Kasumi-1 (cell line): ENCODE measurements at places on chromosomes 4 and X.
A peak's percentile ranks its signal among the peaks of the same experiment; 100 is the strongest.

DNA sequence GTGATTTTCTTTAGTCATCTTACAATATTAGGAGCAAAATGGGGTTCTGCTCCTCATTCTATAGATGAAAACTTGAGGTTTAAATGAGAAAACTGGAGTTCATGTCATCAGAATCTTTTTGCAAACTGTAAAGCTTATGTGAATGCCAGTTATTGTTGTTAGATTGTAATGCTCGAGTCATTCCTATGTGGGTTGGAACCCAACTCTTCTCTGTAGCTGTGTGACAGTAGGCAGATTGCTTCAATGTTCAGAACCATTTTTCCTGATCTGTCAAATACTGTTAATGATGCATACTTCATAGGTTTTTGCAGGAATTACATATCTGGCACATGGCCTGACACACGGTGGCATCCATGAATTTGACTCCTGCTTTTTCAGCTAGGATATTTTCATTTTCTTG lies 178.9 kb downstream of the RAPGEF2 start:
- no peak for DNase-seq

- DNase-seq, result peak; percentile 53
These were observed 89.6 kb upstream of the MAD2L1 start for GRCh38 chr4:120156120-120156718.

- no peak for DNase-seq
These were observed 11.3 kb upstream of the DOCK11 start for GRCh38 chrX:118484216-118484903.

- no peak for DNase-seq
These were observed 31.4 kb downstream of the EVC start for GRCh38 chr4:5742388-5742787.

DNA sequence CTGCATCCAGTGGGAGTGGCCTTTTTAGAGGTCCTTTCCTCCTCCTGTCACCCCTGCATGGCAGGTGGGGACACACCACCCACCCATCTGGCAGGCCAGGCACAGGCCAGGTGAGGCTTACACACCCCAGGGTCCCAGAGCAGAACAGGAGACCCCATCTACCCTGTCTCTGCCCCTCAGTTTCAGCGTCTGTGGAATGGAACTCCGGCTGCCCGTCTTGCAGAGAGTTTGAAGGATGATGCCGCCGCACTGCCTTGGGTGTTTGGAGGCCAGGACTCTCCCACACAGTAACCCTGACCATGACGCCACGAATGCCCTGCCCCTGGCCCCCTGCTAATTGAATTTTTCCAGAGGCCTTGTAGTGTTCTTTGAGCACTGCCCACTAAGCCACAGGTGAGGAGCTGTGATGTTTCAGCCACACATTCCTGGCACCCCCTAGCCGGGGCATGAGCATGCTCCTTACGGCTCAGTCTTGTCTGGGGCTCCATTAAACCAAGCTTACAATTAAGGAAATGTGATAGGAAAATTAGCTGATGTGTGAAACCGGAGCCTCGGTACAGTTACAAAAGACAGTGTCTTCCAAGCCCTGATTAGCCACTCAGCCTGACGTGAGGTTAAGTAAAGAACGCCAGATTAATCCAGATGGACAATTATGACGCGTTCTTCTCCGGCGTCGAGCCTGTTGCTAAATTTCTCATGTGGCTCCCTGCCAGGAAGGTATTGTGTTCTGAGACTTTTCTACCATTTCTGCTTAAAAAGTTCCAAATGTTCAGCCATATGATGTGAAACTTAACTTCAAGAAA lies 39.3 kb downstream of the HMX1 start:
- no peak for DNase-seq

DNA sequence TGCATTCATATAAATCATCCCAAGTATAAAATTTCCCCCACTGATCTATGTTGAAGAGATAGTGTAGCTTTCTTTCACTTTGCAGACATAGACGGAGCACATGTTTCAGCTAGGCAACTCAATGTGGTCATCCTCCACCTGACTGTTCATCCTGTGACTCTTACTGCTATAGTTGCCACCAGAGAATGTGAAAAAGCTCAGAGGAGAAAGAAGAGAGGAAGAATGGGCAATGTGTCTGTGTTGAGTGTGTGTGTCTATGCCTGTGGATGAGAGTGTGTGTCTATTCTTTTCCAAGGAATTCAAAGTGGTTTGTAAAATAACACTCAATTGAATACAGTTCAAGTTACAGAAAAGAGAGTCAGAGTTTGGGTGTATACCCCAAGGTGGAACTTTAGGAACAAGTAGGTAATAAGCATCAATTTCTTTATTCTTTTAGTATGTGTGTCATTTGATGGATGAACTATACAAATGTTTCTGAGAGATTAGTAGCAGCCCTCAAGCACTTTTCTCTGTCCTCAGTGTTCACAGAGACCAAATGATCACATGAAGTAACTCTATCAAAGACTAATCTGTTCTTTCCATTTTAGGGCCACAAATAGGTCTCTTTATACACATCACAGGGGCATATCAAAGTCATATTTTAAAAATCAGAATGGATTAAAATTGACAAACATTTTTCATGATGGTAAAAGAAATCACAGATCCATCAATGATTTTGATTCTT lies 2.3 kb downstream of the SNCA start:
- DNase-seq, result no peak

GRCh38 chr4:184205243-184205642 lies 12.4 kb downstream of the ENPP6 start:
- DNase-seq, result no peak

- DNase-seq, result no peak
These were observed 30.2 kb downstream of the RBBP7 start for GRCh38 chrX:16839852-16840460.

GRCh38 chr4:183960046-183960420 lies 54.9 kb downstream of the STOX2 start:
- DNase-seq, result no peak

- no peak for DNase-seq
These were observed 425.2 kb upstream of the RASGEF1B start for GRCh38 chr4:81896936-81897335.

GRCh38 chrX:69093960-69094871 lies 71.0 kb downstream of the PJA1 start:
- peak; percentile 50 for DNase-seq

DNA sequence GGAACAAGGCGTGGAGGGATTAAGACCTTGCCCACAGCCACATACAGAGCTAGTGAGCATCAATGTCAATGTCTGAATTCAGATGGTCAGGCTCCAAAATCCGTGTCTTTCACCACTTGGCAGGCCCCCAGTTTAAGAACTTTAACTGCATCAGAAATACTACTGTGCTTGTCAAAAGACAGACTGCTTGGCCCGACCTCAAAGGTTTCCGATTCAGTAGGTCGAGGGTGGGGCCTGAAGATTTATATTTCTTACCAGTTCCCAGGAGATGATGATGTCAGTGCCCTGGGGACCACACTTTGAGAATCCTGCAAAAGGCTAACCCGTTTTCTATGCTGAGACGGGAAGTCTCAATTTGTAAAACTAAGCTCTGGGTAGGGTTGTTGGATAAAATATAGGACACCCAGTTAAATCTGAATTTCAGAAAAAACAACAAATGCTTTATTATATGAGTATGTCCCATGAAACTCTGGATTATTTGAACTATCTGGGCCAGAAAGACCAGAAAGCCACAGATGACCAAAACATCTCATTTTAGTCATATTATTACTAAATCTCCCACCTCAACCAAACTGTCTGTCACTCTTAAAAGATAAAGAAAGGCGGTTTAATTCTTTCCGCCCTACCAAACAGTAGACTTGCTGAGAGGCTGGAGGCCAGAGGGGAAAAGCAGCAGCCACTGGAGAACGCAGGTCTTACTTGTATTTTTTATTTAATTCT lies 42.7 kb downstream of the GATB start:
- no peak for DNase-seq

DNA sequence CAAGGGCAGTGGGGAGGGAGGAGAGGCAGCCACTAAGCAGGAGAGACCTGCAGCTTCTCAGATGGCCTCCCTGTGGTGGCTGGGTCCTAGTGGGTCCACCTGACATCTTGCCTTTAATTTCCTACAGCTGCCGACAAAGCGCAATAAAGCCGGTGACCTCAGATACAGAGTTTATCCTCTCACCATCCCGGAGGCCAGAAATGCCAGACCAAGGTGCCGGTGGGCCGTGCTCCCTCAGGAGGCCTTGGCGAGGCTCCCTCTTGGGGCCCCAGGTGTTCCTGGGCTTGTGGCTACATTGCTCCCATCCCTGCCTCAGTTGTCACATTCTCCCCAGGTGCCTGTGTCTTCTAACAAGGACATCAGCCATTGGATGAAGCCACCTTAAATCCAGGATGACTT lies 103.0 kb downstream of the ADRA2C start:
- DNase-seq, result no peak

GRCh38 chr4:132992686-132993085 lies 156.4 kb upstream of the PCDH10 start:
- no peak for DNase-seq

GRCh38 chrX:122344816-122345215 lies 839.3 kb upstream of the GRIA3 start:
- no peak for DNase-seq

GRCh38 chrX:20144491-20144890 lies 2.9 kb upstream of the EIF1AX start:
- no peak for DNase-seq

GRCh38 chr4:6826781-6827508 lies 44.4 kb downstream of the KIAA0232 start:
- no peak for DNase-seq

DNA sequence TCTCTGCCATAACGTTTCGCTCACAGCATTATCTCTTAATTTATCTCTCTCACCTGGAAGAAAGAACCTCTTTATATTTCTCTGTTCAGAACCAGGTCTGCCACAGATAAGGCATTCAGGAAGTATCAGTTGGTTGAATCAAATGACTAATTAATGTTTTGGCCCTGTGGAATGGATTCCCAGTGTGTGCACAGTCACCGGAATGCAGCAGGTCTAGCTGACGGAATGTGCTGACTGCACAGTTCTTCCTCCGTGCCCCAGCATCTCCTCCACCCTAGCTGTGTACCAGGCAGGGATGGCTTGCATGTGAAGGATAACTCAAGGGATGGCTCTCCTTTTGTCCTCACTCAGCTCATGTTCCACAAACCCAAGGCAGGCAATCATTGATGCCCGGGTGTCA lies 141.8 kb upstream of the MSX1 start:
- no peak for DNase-seq

DNA sequence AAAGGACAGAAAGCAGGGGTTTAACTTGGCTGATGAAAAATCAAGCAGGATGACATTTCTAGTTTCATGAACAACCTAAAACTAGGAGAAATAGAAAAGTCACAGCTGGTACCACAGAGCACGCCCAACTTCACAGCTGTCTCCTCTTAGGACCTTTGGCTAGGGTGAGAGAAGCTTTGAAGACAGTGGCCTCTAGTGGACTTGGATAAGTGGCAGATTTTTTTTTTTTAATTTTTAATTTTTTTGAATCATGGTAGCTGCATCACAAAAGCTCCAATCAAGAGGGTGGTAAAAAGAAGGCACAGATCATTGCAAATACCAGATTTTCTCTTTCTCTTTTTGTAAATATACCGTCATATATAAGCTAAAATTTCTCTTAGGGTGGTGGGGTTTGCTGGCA lies 20.2 kb upstream of the MAP3K15 start:
- DNase-seq, result peak; percentile 50

GRCh38 chr4:25972984-25973745 lies 59.1 kb downstream of the SMIM20 start:
- no peak for DNase-seq

- DNase-seq, result no peak
These were observed 42.0 kb downstream of the TMEM156 start for GRCh38 chr4:38990241-38990640.

DNA sequence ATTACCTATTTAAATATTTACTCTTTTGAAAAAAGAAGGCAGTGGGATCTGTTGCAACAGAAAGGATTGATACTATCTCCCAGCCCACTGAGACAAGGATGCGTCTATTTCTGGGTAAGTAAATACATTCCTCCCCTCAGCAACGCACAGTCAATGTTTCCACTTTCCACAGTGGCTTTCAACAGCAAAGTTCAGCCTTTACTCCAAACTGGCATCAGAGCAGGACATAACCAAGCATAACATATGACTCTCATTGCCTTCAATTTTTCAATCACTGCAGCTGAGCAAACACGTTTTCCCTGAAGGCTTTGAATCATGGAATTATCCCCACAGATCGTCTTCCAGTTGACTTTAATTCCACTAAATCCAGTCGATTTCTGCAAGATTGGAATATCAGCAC lies 160.3 kb upstream of the FRG1 start:
- DNase-seq, result no peak
